Activated CD4-positive, CD25-positive, alpha-beta regulatory T cell (primary cell): ENCODE measurements at places on chromosomes 7 and 10.

DNA sequence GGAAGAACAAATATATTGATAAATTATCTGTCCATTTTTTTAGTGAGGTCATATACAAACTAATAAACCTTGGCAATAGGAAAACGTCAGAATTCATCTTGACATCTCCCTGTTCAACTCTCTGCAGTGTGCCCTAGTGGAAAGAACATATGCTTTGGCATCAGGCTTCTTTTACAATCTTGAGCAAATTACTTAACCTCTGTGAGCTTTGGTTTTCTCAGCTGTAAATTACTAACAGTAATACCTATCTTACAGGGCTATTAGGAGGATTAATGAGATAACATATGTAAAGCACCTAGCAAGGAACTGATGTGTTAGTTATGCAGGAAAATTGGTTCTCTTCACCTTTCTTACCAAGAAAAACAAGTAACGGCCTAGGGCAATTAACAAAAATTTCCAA is 161.8 kb downstream of the PHTF2 start:
- DNase-seq = no peak

- DNase-seq = no peak
Measured at GRCh38 chr7:81776161-81776560, 6.3 kb upstream of the HGF start.

GRCh38 chr10:27253576-27253975 is 13.0 kb upstream of the ACBD5 start:
- DNase-seq = no peak

DNA sequence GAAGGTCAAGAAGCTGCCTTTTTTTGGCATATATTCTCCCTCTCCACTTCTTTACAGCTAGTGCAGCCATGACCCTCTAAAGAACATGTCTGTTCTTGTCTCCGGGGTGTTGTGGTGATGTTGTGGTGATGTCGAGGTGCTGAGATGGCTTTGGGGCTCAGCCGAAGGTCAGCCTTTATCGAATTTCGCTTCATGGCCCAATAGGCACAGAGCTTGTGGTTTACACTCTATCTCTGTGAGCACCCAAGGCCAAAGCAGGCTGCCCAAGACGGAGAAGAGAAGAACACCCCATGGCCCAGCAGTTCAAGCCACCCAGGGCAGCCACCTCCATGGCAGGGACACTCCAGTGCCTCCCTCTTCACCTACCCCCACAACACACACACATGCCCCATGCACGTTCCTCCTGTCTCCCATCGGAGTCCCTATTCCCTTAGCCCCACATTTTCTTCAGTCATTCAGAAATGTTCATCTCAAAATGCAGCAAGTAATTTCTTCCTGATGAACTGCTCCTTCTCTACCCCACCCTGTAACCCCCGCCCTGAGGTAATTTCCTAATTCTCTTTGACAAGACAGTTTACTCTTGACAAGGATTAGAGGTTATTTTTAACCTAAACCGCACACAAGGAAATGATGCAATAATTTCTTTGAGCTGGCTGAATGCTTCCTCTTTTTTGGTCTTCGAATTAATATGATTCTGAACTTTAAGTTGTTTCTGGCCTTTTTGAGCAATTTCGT is 18.6 kb upstream of the ADRB1 start:
- DNase-seq = no peak

- DNase-seq = no peak
Measured at GRCh38 chr10:71471006-71471405, 74.3 kb downstream of the CDH23 start.

DNA sequence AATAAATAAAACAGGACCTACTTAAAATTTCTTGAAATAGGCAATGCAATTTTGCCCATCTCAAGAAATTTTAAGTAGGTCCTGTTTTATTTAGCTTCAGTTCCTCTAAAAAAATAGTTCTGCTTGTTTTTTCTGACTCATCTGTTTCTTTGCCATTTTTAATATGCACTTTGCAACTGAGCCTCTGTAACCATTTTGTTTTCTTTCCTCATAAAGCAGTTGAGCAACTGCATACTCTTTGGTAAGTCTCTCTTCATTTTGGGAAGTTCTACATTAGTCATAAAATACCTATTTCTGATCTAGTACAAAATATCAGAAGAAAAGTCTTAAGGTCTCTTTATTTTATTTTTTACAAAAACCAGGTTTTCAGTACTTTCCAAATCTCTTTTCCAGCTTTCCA is 18.0 kb downstream of the TAS2R40 start:
- DNase-seq = no peak

- no peak for DNase-seq
Measured at GRCh38 chr10:118471863-118472262, 123.6 kb downstream of the PRLHR start.

GRCh38 chr7:28956608-28957063 is 1.5 kb downstream of the TRIL start:
- no peak for DNase-seq

DNA sequence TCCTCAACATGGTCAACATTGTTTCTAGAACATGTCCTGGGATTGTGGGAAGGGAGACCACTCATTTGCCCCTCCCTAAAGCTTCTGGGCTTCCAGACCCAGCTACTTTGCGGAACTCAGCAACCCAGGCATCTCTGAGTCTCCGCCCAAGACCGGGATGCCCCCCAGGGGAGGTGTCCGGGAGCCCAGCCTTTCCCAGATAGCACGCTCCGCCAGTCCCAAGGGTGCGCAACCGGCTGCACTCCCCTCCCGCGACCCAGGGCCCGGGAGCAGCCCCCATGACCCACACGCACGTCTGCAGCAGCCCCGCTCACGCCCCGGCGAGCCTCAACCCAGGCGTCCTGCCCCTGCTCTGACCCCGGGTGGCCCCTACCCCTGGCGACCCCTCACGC is at the start of gene EPO:
TSS of gene EPO (plus strand) at position 190 of the 392 bp plus-strand sequence. CDS start 513 bp downstream, outside the sequence.
- no peak for DNase-seq

GRCh38 chr7:48540746-48541145 is 369.5 kb downstream of the ABCA13 start:
- no peak for DNase-seq

GRCh38 chr10:5565671-5566581 is 41.2 kb downstream of the CALML3 start:
- no peak for DNase-seq

DNA sequence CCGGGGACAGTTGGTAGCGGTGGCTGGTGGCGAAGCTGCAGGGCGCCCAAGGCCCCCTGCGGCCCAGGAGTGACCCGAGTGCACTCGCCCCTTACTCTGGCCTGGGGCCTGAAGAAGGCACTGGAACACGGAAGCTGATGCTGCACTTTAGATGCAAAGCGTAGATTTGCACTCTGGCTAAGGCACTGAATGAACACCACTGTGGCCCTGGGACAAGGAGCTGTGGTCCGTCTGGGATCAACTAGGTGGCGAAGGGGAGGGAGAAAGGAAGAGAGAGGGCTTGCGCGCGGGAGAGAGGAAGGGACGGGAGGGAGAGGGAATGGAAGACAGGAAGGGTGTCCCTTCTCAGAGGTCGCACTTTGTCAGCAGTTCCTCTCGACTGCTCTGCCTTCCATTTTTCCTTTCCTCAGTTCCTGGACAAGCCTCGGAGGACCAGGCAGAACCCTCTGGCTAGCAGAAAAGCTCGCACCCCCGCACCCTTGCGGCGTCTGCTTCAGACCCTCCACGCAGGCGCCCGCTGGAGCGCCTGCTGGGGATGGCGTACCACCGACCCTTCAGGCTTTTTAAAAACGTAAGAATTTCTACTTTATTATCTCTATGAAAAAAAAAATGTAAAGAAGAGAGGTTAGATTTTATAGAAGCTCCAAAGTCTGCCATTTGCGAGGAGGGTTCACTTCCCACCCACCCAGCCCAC is 1.2 kb downstream of the FERD3L start:
- no peak for DNase-seq

GRCh38 chr10:83736008-83736407 is 403.3 kb upstream of the GHITM start:
- DNase-seq = no peak

DNA sequence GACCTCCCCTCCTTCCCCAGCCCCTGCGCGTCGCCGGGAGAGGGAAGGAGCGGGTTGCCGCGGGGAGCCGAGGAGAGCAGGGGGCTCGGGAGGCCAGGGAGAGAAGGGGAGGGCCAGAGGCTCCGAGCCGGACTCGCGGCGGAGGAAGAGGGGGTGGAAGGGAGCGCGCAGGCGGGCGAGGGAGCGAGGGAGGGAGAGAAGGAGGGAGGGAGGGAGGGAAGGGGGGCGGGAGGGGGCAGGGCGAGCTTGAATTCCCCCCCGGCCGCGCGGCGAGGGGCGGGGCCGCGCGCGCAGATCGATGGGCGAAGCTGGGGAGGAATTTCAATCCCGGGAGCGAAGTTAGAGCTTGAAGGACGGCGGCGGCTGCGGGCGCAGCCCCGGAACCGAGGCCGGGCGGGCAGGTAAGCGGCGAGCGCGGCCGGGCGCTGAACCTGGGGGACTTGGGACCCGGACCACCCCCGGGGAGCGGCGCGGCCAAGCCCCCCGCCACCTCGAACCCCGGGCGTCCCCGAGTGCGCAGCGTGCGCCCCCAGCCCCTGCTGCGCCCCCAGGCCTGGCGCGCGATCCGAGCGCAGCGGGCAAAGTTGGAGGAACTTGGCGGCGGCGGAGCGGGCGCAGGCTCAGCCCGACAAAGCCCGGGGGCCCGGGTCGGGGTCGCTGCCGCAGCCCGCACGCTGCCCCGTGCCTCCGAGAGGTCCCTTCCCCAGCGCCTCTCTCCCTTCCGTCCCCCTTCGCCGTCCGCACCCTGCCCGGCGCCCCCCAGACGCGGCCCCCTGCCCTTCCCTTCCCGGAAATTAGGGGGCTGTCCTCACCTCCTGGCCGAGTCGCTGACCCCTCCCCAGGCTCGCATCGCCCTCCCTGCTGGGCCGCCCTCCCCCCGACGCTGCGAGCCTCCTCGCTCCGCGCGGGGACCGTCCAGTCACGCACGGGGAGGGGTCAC is at the start of gene ELFN1:
TSS of gene ELFN1 (plus strand) at position 324 of the 940 bp plus-strand sequence. CDS start 74,320 bp downstream, outside the sequence.
- no peak for DNase-seq

- no peak for DNase-seq
Measured at GRCh38 chr10:70805619-70806215, 10.0 kb upstream of the SGPL1 start.

DNA sequence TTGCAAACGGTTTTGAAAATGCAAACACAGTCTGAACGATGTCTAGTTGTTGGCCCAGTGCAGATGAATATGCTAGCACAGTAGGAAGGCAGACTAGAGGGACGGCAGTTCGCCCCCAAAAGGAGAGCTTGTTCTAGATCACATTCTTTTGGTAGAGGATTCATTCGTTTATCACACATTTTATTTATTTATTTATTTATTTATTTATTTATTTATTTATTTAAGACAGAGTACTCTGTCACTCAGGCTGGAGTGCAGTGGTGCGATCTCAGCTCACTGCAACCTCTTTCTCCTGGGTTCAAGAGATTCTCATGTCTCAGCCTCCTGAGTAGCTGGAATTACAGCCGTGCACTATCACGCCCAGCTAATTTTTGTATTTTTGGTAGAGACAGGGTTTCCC is 59.4 kb upstream of the ZPBP start:
- no peak for DNase-seq

- no peak for DNase-seq
Measured at GRCh38 chr10:72272689-72273409, 875 bp upstream of the DDIT4 start.

GRCh38 chr10:33478675-33479125 is 144.2 kb upstream of the NRP1 start:
- no peak for DNase-seq

GRCh38 chr10:46216003-46216634 is 70.7 kb upstream of the ANTXRL start:
- DNase-seq = no peak

DNA sequence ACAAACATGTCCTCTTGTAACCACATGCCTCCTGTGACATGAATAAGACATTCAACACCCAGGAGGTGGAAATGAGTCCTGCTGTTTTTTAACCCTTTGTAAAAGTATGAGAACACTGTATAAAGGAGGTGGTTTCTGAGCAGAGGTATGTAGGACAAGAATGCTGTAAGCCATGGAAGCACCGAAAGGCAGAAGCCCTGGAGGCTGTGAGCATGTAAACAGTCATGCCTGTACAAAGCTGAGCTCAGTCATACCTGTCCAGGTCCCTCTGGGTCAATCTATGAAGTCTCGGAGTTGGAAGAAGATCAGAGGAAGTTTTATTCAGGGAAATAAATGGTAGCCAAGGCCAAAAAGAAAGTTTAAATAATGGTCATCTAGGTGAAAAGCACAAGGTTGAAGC is 34.7 kb upstream of the XPNPEP1 start:
- DNase-seq = no peak

- DNase-seq = no peak
Measured at GRCh38 chr10:104259999-104260774, 5.5 kb downstream of the GSTO1 start.

- DNase-seq = no peak
Measured at GRCh38 chr10:130882906-130883305, 428.6 kb downstream of the TCERG1L start.

DNA sequence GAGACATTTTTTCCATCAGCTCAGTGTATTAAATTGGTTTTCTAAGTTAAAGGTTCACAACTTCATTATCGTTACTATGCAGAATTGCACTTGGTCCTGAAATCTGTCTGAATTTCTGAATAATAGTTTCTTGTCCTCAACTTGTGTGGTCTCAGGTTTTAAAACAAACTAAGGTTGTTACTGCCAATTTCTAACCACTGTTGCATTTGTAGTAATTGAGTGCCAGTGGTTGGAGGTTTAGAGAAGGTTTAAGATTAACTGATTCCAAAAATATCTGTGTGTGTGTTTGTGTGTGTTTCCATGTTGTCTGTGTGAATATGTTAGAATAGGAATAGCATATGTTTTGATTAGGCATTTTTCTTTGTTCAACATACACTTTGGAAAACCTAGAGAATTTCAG is 395.9 kb downstream of the AUTS2 start:
- no peak for DNase-seq
